Erythroblast (primary cell): ENCODE measurements at places on chromosomes 13 and 19.

DNA sequence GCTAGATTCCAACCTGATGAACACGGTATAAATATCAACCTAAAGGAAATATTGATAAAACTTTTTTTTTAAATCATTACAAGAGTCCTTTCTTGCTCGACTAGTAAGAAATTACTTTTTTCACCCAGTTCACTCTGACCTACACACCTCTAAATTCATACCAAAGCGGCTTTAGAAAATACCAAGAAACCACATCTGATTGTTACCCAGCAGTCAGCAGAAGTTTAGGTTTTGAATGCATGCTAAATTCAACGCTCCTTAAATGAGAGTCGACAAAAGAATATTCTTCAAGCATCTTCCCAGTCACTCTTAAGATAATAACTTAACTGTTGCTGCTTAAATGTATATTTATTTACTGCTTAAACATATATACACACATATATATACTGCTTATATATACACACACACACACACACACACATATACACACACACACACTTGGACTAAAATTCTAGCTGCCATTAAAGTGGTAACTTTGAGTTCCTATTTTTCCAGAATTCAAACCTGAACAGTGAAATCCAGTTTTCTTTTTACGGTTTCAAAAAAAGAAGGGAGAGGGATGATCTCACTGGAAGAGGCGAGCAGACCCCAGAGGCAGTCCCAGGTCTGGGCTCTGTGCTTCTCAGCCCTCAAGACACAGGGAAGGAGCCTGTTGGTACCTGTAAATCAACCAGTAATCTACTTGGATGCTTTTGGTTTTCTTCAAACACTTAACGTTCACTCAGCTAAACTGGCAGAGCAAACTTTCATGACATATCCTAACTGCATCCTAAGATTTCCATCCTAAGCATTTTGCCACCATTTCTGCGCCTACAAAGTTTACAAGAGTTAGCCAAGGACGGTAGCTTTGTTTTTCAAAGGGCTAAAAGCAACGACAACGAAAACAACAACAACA is 1.7 kb downstream of the STK24 start:
- peak; percentile 69 for DNase-seq

- DNase-seq: no peak
Observed at GRCh38 chr19:58522709-58523108, 3.1 kb upstream of the ZBTB45 start.

- DNase-seq: no peak
Observed at GRCh38 chr13:98200211-98200878, 23.3 kb upstream of the RNF113B start.

GRCh38 chr19:48510421-48511268 is 990 bp downstream of the LMTK3 start:
- DNase-seq: peak; percentile 80

DNA sequence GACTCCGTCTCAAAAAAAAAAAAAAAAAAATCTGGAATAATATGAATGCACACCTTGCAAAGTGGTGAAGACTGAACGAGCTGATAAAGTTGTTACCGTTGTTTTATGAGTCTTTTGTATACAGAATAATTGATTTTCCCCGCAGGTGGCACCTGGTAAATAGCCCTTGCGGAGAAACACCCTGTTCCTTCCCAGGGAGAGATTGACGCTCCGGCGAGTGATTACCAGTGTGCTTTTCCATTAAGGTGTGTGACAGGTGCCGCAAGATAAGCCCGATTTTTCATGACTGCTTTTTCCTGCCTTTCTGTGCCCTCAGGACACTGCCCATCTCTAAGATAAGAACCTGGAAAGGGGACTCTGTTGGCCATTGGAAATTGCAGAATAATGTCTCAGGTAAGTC is 943 bp downstream of the ZNF302 start:
- DNase-seq: no peak

DNA sequence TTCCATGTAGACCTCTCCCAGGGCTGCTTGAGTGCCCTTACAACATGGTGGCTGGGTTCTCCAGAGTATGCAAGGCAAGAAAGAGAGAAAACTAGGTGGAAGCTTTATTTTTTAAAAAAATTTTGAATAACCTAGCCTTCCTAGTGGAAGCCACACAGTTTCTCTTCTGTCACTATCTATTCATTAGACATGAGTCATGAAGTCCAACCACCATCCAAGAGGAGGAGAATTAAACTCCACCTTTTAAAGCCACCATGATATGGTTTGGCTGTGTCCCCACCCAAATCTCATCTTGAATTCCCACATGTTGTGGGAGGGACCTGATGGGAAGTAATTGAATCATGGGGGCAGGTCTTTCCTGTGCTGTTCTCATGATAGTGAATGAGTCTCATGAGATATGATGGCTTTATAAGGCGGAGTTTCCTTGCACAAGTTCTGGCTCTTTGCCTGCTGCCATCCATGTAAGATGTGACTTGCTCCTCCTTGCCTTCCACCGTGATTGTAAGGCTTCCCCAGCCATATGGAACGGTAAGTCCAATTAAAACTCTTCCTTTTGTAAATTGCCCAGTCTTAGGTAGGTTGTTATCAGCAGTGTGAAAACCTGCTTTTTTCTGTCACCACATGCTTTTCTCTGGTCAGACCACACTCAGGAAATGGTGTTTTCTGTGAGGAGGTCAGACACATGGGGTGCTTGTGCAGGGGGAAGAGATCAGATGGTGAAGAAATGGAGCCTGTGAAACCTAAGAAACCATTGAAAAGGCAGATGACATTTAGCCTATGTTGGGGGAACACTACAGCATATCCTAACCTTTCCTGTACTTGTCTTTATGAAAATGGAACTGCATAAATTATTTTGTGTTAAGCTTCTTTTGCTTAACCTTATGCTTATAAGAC is 57.7 kb downstream of the ANKRD10 start:
- DNase-seq: no peak

- peak; percentile 28 for DNase-seq
Observed at GRCh38 chr13:95295026-95295425, 6.2 kb downstream of the ABCC4 start.
